ENCODE measurements at places on chromosomes 7 and 10.

DNA sequence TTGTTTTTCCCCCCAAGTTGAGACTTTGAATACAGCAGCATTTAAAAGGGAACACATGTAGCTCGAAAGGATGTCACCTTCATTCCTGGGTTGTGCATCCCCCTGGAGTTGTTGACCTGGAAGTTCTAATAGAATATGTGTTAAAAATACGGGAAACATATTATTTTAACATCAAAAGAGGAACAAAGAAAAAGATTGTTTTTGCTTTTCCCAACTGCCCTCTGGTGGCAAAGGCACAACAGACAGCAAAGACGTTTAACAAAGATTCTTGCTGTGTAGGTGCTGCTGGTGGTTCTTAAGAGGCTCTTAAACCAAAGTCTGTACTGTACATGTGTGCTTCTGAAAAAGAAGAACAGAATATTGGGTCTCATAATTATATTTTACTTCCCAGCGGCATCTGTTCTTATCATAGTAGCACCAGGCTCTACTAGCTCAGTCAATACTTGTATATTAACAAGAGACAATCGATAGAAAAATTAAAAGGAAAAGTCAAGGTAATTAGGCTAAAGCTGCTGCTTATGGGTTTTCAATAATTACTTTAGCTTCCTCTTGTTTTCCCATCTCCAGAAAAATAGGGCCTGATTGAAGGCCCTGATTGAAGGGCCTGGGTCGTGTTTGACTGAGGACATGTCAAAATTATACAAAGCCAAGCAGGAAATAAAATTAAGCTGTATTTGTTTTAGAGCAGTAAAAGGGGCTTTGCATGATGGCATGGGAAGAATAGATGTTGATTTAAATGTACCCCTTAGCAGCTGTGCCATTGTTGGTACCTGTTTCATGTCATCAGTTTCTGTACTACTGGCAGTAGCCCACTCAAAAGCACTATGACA lies 384.2 kb upstream of the LRGUK start:
- DNase-seq: peak; percentile 6

DNA sequence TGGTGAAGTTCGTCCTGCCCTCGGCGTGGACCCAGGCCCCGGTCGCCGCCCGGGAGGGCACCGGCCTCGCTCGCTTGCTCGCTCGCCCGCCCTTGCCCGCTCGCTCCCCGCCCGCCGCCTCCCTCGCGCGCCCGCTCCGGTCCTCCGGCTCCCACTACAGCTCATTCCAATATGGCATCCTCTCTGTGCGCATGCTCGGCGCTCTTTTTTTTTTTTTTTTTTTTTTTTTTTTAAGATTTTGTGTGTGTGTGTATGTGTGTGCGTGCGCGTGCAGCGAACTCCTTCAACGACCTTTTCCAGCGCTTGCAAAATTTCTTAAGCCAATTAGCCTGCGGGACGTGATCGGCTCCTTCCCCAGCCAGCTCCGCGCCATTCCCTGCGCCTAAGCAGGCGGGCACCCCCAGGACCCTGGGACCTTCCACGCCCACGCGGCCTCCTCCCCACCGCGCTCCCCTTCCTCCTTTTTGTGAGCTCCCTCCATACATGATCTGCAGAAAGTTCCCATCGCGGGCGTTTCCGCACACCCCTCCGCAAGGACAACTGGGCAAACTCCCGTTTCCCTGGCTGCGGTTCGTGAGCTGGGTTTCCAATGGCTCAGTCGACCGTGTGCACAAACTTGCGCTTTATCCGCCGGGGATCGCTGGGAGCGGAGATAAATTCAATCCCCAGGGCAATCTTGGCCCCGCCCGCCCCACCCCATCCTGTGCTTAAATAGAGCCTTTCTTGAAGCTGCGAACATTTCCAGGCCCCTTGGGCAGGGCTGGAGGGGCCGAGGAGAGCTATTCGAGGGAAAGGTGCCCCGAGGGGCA lies at the start of gene SFMBT2:
SFMBT2 (minus strand) TSS at position 173 of the 809 bp plus-strand sequence. CDS start 29,136 bp downstream, outside the sequence.
- peak; percentile 63 for DNase-seq

DNA sequence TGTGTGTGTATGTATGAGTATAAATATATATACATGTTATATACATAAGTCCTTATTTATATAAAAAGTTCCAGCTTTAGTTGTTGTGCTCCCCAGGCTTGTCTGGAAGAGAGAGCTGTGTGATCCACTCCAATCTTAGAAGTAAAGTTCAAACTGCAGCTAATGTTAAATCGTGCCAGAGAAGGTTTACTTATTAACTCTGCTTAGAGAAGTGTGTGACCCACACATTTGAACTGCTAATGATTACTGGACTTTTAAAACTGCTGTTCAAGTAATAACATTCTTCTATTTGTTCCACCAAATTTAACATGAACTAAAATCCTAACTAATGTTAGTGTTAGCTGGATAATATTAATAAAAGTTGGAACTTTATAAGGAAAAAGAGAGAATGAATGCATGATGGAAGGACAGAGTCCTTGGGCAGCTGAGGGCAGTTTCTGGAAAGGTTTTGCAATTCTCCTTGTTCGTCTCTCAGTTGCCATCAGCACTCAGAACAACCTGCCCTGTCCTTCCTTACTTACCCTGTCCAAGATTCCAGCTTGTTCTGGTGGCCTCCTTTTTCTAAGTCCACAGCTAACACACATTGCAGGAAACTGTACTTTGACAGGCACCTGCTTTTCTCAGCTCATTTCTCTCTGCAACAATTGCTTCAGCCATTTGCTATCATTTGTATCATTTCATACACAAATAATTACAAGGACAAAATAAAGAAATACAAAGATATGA lies 162.6 kb downstream of the FAM107B start:
- DNase-seq: no peak

DNA sequence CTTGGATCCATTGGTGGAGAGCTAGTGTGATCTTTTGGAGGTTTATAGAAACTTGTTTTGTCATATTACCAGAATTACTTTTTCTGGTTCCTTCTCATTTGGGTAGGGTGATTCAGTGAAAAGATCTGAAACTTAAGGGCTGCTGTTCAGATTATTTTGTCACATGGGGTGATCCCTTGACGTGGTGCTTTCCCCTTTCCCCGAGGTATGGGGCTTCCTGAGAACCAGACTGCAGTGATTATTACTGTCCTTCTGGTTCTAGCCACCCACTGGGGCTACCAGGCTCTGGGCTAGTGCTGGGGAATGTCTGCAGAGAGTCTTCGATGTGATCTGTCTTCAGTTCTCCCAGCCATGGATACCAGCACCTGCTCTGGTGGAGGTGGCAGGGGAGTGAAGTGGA lies 1030.0 kb downstream of the GRM8 start:
- no peak for DNase-seq

DNA sequence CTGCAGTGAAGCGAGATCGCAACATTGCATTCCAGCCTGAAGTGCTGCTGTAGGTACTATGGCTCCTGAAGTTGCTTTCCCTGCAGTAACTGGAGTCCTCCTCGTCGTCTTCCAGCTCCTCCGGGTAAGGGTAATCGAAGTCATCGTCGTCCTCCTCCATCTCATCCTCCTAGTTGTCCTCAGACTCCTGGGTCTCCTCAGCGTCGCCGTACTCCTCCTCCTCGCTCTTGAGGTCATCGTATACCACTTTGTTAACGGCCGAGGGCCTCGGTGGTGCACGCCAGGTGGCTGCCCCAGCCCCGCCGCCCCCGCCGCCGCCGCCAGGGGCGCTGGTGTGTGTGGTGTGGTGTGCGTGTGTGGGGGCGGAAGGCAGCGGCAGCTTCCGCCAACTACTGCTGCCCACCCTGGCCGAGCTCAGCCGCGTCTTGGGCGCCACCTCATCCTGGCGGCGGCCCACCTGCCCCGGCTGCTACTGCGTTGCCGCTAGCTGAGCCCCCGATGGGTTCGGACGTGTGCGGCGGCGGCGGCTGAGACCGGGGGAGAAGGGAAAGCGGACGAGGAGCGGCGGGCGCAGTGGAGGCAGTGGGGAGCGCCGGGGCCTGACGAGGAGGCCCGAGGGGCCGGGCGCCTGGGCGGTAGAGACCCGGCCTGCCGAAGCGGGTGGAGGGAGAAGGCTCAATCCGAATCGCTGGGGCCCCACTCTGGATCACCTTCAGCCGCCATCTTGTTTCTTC lies 11.8 kb upstream of the ACBD5 start:
- DNase-seq: no peak

DNA sequence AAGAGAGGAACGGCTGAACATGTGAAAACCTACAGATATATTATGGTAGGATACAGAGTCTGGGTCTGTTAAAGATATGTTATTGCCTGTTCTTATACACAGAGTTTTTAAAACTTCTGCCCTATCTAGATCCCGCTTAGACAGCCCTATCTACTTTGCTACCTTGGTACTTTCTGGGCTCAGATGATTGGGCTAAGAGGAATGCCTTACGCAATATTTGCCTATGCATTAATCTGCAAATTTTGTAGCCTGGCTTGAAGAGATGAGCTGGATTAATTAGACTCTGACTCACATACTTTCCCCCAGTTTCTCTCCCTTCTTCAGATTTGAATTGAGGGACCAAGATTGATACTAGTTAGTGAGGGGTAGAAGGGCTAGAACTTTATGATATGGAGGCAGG lies 33.6 kb upstream of the A1CF start:
- DNase-seq: no peak
